ENCODE measurements at places on chromosomes 5 and 9.

DNA sequence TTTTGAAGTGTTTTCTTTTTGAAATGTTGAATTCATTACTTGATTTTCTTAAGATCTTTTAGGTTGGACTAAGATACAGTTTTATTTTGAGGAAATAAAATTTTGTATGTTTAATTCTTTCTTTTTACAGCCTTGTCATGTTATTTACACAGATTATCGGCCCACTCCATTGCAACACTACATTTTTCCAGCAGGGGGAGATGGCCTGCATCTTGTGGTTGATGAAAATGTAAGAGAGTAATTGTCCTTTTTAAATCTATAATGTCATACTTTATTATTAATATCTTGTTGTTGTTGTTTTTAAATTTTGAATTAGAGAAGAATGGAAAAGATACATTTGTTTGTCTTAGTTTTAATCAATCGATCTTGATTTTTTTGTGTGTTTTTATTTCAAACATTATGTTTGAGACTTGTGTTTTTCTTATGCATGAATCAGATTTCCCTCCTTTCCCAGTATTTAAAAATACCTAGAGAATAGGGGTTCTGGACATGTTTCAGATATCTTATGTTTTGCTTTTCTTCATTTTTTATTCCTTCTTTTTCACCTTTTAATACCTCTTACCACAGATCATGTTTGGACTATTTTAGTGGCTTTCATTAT, 36.7 kb downstream of the MTREX start:
- DNase-seq = peak; percentile 59

DNA sequence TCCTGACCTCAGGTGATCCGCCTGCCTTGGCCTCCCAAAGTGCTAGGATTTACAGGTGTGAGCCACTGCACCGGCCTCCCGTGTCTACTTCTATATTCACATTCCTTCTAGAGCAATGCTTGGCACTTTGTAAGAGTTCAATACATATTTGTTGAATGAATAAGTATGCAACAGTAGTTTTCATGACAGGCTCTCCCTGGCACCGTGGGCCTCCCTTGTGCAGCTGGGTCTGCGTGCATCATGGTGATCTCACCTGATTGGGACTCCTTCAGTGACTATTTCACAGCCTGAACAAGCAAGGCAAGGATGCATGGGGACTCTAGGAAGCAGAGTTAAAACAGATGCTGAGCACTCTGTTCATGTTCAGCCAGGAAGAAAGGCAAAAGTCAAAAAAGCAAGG, 6.8 kb upstream of the ZBTB34 start:
- DNase-seq = no peak

- no peak for DNase-seq
Observed at GRCh38 chr9:81964218-81965171, 21.2 kb downstream of the SPATA31D3 start.

GRCh38 chr9:79581794-79582193, 10.0 kb downstream of the TLE4 start:
- no peak for DNase-seq

DNA sequence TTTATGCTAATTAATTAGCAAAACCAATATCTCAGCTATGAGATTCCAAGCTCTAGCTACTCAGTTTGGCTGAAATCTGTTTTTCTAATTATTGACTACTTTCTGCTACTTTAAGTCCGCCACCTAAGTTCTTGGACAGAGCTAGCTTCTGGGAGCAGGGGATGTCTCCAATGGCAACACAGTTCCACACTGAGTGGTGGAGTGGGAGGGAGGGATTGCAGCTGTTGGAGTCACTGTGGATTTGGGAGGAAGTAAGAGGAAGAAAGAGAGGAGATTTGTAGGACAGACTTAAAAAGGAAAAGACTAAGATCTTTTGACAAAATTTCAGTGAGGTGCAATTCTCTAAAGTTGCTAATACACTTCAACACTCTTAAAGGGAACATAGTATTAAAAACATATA, 450.8 kb downstream of the NFIB start:
- DNase-seq = no peak

DNA sequence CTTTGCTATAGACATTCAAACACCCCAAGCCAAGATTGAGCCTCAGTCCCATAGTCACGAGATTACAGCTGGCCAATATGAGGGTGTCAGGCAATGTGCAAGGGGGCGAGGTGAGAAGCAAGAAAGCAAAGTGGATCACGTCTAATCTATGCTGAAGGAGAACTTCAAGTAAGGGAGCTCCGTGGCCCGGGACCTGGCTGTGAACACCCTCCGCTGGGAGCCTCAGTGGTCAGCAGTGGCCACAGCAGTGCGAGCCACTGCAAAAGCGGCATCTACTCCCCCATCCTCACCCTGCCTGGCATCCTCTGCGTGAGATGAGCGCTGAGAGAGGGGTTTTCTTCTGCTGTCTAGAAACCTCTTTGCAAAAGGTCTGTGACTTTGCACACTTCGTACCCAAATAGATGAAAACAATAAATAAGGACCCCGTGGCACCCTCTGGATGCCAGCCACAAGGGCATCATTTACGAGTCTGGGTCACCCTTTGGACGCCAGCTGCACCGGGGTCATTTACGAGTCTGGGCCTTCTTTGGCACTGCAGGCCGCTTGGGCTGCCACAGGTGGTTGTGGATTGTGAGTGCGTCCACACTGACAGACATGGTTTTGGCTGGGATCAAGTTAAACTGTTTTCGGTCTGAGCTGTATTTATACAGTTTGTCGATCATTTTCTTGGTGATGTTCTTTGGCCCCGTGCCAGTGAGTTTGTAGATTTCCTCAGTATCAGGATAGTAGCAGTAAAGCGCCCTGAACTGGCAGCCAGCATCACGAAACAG, 96.4 kb downstream of the CAMSAP1 start:
- DNase-seq = no peak

- no peak for DNase-seq
Observed at GRCh38 chr5:154369682-154370081, 76.1 kb upstream of the SAP30L start.

- DNase-seq = no peak
Observed at GRCh38 chr9:132187121-132187620, 25.3 kb downstream of the NTNG2 start.

DNA sequence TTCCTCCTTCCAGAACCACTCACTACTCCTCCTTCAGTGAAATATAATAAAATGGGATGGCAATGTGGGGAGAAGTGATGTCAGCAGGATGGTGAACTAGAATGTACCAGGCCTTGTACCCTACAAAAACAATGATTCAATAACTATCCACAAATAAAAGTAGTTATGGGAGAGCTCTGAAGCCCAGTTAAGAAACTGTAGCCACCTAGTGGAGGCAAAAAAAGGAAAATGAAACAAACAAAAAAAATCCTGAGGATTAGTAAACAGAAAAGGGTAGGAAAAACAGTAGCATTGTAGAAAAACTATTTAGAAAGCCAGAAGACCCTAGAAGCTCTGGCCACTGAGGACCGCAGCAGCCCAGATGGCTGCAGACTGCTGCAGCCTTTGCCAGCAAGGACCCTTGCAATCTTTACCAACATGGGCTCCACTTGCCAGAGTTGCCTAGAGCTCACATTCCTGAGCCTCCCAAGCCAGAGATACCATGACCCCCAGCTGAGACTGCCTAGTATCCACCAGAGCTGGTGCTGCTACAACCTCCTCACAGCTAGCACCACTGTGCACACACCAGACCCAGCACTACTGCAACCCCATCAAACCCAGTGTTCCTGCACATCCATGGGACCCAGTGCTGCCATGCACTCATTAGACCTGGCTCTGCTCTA, 259.7 kb upstream of the MSX2 start:
- DNase-seq = no peak

DNA sequence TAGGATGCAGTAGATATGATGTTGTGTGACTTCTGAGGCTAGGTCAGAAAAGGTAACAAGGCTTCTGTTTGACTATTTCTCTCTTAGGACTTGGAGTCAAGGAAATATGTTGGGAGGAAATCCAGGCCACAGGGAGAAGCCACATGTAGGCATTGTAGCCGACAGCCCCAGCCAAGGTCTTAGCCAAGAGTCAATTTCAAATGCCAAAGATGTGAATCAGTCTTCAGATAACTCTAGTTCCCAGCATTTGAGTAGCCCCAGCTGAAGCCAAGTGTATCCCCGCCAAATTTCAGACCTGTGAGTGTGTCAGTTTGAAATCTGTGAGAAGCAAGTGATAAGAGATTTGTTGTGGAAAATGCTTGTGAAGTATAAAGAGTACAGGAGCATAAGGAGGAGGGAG, 38.1 kb upstream of the ISL1 start:
- DNase-seq = no peak

All from NAMALWA (cell line).